Activated CD4-positive, alpha-beta T cell treated with anti-CD3 and anti-CD28 coated beads, Interleukin-2, amount 50 U/mL, for 1 hour (primary cell): ENCODE measurements at places on chromosomes 16 and 17.

DNA sequence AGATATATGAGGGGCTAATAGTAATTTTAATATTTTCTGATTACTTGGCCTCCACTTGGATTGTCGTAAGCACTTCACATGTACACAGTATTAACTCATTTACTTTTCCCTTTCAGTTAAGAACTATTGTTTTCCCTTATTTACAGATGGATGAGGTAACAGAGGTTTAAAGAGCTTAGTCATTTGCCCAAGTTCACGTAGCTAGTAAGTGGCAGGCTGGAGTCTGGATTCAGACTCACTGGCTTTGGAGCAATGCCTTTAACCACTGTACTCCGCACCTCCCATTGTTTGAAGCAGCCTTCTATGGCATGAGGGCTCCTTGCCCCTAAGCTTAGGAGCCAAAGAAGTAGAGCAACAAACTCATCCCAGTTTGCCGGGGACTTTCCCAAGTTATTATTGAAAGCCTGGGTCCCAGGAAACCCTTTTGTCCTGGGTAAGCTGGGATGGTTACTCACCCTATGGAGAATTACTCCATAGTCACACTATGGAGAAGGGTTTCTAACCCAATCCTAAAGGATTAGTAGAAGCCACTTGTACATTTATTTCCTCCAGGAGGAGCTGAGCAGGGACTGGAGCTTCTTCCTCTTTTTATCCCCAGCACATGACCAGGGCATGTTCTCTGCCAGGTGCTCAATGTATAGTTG is 12.3 kb downstream of the FOXL1 start:
- no peak for DNase-seq

DNA sequence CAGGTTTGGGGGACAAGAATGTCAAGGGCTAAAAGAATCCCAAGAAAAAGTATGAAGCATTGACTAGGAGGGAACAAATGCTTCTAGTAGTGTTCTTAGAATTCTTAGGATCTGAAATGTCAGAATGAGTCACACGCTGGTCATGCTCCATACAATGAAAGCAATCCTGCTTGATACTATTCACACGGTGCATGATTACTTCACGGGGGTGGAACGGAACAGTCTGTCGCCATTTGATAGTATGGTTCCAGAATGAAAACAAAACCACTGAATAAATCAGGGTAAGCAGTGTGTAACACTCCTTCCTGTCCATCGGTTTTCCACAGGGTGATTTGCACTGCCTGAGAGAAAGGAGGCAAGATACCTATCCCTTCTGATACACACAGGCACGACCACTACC is 22.9 kb upstream of the YWHAE start:
- DNase-seq = no peak

DNA sequence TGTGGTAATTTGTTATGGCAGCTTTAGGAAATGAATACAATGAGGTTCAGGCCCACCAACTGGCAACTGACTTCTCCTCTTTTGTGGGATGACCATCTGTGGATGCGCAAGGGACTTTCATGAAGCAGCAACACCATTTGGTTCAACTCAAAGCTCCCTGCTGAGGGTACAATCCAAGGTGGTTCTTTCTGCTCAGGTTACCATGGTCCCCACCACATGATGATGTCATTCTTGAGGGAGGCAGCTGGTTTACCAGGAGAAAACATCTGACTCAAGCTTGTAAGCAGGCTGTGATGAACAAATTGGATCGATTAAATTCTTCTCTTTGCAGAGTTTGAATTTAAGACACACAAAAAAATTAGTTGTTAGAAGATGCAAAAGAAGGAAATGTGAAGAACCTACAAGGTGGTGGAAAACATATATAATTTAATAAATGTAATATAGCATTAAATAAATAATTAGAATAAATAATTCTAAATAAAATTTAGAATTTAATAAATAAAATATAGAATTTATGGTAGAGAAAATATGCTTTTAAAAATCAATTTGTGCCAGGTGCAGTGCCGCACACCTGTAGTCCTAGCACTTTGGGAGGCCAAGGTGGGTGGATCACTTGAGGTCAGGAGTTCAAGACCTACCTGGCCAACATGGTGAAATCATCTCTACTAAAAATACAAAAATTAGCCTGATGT is 67.6 kb upstream of the ANKFN1 start:
- no peak for DNase-seq

DNA sequence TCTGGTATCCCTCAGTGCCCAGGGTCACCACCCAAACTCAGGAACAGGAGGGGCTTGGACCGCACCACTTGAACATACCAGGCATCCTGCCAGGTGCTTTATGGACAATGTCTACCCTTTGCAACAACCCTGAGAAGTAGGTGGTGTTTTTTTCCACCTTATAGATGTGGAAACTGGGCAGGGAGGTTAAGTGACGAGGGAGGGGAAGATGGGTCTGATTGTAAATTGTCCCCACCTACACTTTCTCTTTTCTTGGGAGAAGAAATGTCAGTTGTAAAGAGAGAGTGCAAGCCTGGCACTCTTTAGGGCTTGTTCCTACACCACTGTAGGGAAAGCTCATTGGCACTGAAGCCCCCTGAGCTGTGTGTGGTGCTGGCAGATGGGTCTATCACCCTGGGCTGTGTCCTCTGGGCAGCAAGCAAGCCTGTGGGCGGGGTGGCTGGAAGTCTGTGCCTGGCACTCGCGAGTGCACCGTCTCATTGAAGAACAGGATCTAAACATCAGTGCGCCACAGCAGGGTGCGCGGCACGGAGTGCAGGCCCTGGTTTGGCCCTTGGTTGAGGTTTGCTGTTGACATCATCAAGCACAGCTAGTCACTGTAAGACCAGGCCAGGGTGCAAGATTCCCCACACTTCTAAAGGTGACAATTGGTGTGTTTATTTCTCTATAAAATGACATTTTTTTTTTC is 15.1 kb downstream of the NOD2 start:
- peak; percentile 41 for DNase-seq

DNA sequence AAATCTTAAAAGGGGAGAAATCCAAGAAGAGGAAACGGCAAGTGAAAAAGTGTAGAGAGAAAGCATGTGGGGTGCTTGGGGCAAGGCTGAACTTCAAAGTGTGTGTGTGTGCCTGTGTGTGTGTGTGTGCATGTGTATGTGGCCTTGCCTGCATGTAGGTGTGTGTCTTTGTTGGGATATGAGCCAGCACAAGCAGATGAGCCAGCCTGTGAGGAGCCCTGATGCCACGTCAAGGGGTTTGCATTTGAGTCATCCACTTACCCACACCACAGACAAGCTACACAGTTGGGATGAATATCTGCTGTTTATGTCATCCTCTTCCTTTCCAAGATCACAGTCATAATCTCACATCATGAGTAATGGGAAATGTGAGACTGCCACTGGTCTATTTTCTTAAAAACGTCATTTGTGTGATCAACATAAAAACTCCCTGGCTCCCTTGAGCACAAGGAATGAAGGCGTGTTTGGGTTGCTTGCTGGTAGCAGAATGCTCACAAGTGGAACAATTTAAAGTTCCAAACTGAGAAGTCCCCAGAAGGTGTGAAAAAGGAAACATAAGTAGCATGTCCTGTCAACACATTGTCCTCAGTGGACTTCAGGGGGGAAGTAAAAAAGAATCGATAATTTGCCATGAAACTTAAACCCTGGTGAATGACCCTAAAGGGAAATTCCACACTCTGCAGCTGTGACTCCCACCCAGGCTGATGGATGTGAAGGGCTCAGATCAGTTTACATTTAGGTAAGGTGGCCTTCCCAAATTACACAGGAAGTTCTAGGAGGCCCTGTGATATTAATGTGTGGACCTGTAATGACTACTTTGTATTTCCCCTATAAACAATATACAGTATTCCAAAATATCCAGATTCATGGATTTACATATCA is 14.7 kb downstream of the KCTD19 start:
- DNase-seq = peak; percentile 8

GRCh38 chr16:64951193-64951592 is 170.7 kb downstream of the CDH11 start:
- DNase-seq = no peak

DNA sequence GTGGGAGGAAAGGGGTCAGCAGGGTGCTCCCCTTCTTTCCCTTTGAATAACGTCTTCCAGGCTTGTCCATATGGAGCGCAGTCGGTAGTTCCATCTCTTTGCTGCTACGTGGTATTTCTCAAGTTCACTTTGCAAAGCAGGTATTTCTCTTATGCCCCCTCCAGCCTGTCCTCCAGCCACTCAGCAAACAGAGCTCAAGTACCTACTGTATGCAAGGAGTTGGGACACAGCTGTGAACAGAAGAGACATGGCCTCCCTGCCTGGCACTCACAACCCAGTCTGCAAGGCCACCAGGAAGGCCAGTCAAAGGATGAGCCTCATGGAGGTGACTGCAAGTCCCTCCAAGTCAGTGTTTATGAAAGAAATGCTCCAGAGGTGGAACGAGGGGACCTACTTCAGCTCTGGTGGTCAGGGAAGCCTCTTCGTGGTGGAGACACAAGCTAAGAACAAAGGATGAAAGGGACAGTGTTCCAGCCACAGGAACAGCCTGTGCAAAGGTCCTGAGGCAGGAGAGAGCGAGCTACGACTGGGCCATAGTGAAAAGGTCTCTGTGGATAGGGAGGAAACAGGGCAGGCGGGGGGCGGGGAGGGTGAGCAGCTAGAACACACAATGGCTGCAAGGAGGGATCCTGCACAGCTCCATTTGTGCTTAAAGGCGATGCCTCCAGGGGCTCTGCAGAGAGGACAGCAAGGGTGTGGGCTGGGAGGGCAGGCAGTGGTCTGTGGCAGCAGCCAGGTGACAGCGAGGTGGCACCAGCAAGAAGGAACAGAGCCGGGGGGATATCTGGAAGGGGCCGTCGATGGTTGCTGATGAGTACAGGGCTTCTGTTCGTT is 32.6 kb downstream of the PPL start:
- DNase-seq = no peak

- DNase-seq = no peak
Measured at GRCh38 chr17:4165301-4166010, 22.5 kb downstream of the CYB5D2 start.

GRCh38 chr16:7093511-7093910 is 239.1 kb upstream of the RBFOX1 start:
- DNase-seq = no peak

GRCh38 chr16:47247690-47248089 is 103.9 kb upstream of the NETO2 start:
- no peak for DNase-seq

DNA sequence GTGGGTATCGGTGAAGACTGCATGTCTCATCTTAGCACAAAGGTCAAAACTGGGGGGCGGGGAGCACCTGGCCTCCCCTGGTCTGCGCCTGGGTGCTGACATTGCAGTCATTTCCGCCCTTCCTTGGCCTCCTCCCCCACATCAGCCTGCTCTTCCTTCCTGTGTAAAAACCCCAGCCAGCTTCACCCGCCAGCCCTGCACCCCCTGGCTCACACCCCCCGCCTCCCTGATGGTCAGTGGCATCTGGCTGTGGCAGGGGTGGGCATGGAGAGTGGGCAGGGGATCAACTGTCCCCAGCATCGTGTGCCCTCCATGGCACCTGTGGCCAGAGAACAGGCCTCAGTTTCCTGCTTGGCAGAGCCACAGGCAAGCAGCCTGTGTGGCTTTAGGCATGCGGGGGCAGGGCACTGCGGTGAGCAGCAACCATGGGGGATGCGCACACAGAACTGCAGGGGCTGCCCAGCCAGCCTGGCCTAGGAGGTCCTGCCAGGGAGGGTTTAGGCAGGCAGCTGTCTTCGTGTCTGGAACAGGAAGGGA is 26.5 kb upstream of the LASP1NB start:
- DNase-seq = peak; percentile 81

DNA sequence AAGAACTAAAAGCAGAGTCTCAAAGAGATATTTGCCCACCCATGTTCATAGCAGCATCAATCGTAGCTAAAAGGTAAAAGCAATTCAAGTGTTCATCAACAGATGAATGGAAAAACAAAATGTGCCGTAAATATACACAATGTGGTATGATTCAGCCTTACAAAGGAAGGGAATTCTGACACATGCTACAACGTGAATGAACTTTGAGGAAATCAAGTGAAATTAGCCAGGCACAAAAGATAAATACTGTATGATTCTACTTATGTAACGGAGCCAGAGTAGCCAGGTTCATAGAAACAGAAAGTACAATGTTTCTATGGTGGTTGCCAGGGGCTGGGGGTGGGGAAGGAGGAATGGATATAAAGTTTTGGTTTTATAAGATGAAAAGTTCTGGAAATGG is 57.8 kb upstream of the IL34 start:
- no peak for DNase-seq

GRCh38 chr17:73096866-73097265 is 4.4 kb upstream of the SLC39A11 start:
- DNase-seq = no peak

- no peak for DNase-seq
Measured at GRCh38 chr17:80365001-80365965, 49.7 kb upstream of the ENDOV start.

GRCh38 chr16:10957771-10958482 is 13.6 kb downstream of the CLEC16A start:
- DNase-seq = no peak

DNA sequence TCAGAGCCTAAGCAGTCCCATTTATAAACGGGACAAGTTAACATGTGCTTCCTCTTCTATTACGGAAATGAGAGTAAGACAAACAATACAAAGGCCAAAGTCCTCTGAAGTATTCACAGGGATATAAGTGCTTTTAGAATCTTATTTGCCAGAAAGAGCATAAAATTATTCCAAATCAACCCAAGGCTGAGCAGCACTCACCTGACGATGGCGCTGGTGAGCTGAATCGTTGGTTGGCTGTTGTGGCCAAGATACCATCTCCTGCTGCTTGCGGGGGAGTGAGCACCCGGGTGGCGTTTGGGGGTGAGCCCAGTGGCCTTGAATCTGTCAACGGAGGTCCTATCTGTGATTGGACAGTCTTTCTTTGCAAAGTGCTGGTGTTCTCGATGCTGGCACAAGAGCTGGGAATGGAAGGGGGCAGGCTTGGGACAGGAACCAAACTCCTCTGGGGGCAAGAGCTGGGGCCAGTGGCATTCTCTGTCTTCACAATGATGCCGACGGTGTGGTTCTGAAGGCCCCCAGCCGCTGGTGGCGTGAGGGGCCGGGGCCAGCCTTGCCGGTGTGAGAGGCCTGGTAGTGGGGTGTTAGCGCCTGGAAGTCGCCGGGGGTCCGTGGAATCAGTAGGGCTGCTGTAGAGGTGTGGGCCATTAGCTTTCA is 9.5 kb upstream of the DHRS13 start:
- peak; percentile 34 for DNase-seq

- no peak for DNase-seq
Measured at GRCh38 chr16:72367851-72368250, 195.9 kb upstream of the PMFBP1 start.

DNA sequence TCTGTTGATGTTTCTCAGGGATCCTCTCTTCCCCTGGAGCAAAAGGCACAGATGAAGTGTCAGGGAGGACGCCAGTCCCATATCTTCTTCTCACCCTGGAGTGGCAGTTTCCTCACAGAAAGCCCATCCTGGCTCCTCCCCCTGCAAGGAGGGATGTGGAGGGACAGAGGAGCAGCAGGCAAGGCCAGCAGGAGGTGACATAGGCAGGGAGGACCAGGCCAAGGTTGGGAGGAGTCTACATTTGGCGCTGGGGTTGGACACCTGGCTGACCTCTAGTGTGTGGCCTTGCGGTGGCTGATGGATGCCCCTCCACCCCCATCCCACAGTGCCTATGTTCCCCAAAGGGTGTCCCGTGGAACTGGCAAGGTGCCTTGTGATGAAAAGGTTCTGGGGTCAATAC is 125.4 kb downstream of the SEC14L1 start:
- no peak for DNase-seq
